HCEC 1CT (cell line): ENCODE measurements at places on chromosomes 7 and 10.

DNA sequence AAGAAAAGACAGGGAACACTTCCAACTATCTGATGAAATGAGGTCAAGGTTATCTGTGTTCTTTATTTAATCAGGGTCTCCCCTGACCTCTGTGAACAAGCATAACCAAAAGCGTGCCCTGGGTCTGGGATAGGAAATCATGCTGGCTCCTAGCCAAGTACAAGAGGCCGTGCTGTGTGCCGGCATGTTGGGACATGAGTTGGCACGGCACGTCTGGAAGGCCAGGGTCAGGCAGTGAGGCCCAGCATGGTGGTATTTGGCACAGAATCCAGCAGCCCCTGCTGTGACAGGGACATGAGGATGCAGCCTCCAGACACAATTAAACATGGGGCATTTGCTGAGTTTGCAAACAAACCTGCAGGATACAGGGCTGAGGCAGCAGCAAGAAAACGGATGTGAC, 320.4 kb downstream of the PLXNA4 start:
- no peak for DNase-seq

DNA sequence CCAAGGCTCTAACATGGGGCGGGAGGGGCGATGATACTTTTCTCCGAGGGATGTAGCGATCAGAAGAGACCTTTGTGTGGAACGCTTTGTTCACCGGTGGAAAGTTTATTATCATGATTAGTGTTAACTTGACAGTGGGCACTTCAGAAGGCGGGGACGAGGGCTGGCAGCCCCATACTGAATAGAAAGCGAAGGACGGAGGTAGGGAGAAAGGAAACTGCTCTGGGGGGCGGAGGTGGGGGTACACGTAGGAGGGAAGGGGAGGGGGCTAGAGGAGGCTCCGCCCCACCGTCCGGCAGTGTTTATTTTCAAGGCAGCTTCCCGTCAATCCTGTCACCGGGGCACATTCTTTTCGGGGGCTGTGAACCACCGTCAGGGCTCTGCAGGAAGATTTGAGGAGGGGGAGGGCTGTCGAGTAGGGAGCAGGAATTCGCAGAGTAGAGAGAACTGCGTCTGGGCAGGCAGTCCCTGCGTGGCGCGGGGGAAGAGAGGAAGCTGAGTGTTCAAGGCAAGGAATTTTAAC, 9.4 kb upstream of the NKX2-3 start:
- peak; percentile 20 for DNase-seq

- DNase-seq: peak; percentile 31
Measured at GRCh38 chr7:1193593-1194424, 33.8 kb upstream of the ZFAND2A start.

GRCh38 chr7:12369756-12370155, 33.9 kb downstream of the VWDE start:
- DNase-seq: no peak

DNA sequence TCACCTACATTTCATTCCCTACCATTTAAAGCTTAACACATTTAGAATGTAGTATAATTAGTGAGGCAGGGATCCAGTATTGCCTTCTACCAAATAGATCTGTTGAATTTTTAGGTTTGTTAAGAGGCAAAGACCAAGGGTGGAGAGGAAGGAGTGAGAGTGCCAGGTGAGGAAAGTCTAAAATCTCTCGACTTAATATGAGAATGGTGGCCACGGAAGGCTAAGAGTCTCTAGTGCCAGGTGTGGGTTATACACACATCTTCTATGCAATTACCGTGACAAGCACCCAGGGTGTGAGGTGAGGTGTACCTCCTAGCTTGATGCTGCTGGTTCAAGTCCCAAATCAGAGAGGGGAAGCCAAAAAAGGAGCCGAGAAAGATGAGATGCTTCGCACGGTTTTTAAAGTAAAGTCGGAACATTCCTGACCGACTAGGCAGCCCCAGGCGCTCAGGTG, 439 bp downstream of the IQUB start:
- no peak for DNase-seq

DNA sequence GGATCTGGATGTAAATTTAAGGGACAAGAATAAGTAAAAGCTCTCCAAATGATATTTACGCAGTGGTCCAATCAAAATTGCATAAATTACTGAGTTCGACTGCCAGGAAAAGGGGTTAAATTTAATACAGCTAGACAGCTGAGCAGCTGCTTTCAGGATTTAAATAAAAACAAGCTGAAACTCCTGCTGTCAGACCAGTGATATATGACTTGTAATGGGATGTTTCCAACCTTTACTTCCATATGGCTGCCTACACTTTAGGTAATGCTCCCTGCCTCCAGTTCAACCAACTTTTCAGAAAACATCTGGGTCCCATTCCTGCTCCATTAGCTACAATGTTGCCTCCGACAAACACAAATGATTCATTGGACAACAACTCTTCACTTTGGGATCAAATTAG, 326.3 kb upstream of the DGKB start:
- DNase-seq: no peak

- DNase-seq: no peak
Measured at GRCh38 chr10:65416094-65416493, 1509.7 kb upstream of the LRRTM3 start.

DNA sequence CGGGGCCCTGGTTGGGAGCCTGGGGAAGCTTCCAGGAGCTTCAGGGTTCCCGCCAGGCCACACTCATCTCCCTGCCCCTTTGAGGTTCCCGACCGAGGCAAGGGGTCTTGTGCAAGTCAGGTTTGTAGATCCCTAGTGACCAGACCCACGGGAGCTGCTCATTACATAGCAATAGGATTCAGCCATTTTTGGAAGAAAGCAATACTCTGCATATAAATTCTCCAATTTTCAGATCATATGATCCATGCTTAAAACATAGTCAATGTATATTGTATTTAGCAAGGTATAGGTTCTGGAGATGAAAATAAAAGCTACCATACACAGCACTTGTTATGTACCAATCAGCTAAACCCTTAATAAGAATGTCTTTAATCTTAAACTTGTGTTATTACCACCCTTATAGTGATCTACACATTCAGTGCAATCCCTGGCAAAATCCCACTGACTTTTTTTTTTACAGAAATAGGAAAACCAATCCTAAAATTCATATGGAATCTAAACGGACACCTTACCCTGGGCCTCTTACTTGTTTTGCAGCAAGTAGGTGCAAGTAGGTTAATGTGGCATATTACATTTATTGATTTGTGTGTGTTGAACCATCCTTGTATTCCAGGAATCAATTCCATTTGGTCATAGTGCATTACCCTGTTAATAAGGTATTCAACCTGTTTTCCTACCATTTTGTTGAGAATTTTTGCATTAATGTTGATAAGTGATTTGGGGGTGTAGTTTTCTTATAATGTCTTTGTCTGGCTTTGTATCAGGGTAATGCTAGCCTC, 13.8 kb upstream of the FKBP9 start:
- no peak for DNase-seq

GRCh38 chr7:4775848-4776623, 613 bp downstream of the AP5Z1 start:
- peak; percentile 30 for DNase-seq

DNA sequence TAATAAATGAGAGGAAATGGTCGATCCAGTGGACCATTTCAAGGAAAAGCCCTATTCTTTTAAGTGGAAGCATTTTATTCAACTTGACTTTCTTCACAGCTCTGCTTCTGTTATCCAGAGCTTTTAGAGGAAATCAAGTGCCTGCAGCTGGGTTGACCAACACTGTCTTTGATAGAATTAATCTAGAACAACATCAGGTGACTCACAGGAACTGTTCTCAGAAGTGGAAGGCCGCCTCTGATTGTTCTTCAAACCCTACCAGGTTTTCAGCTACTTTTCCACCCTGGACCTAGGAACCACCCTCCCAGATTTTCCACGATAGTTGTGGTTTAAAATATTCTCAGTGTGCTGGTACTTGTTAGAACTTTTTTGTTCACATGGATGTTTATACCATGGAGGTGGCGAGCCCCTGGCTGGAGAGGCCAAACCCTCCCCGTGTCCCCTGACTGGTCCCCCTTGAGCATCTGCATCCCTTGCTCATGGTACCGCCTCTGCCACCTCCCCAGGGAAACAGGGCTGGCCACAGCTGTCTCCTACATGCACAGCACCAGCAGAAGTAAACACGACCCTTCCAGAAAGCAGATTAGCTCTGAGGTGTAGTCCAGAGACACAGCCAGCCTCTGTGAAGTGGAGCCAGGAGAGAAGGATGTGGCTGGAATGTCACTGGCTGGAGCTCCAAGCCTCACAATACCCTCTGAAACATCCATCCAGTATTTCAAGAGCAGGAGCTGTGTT, 293.3 kb downstream of the USP6NL start:
- no peak for DNase-seq

- peak; percentile 36 for DNase-seq
Measured at GRCh38 chr7:35869810-35870209, 69.0 kb downstream of the SEPTIN7 start.

- no peak for DNase-seq
Measured at GRCh38 chr10:70762441-70763175, 22.6 kb downstream of the TBATA start.

- DNase-seq: no peak
Measured at GRCh38 chr10:114808982-114809381, 12.6 kb upstream of the FHIP2A start.

DNA sequence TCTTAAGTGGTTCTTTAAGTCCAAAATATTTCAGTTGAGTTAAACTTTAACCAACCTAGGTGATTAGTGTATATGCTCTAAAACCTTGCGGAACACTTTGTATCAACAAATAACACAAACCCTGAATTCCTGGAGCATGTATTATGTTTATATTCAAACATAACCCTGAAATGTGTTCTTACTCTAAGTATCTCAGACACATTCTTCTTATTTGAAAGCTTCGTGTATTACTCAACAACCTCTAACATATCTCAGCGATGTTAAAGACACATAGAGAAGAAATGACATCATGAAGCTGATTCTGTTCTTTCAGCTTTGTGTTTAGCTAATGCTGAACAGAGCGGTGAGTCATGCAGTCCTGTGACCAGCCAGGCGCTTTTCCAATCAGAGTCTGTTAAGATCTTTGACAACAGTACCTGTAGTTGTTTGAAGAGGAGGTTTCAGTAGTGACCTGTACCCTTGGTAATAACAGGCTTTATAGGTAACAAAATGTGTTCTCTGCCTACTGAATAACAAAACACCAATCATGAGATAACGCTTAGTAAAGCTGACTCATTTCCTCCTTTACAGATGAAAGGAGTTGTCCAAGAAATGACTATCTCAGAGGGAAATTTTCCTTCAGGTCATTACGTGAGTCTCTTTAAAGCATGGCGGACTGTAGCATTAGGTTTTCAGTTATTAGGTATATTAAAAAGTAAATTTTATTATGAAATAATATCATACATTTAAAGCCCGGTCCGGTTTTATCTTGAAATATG, 67.3 kb upstream of the KLF6 start:
- DNase-seq: peak; percentile 100

DNA sequence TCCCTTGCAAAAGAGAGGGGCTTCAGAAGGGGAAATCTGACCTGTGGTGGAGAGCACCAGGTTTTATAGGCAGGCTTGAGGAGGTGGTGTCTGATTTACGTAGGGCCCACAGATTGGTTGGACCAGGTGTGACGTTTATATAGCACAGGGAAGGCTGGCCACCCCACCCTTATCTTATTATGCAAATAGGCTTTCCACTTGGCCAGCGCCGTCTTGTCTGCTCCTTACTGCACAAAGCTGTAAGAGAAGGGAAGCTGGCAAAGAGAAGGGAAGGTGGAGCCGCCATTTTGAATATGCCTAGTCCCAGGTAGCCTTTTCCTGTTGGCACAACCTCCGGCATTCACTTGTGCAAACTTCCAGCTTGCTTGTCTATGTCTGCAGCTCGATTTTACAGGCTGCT, 221.4 kb downstream of the GATA3 start:
- no peak for DNase-seq
